ENCODE measurements at places on chromosomes 1 and 21.

DNA sequence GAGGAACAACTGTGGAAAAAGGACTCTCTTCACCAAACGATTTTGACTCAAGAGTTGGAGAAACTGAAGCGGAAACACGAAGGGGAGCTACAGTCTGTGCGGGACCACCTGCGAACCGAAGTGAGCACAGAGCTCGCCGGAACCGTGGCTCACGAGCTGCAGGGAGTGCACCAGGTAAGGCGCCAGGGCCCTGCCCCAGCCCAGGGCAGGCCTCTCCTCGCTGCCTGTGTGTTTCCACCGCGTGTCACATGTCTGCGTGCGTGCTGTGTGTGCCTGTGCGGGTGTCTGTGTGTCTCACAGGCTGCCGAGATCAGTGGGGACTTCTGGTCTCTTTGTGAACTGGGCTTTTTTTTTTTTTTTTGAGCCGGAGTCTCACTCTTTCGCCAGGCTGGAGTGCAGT, 43.0 kb downstream of the PCNT start:
- no peak for DNase-seq

DNA sequence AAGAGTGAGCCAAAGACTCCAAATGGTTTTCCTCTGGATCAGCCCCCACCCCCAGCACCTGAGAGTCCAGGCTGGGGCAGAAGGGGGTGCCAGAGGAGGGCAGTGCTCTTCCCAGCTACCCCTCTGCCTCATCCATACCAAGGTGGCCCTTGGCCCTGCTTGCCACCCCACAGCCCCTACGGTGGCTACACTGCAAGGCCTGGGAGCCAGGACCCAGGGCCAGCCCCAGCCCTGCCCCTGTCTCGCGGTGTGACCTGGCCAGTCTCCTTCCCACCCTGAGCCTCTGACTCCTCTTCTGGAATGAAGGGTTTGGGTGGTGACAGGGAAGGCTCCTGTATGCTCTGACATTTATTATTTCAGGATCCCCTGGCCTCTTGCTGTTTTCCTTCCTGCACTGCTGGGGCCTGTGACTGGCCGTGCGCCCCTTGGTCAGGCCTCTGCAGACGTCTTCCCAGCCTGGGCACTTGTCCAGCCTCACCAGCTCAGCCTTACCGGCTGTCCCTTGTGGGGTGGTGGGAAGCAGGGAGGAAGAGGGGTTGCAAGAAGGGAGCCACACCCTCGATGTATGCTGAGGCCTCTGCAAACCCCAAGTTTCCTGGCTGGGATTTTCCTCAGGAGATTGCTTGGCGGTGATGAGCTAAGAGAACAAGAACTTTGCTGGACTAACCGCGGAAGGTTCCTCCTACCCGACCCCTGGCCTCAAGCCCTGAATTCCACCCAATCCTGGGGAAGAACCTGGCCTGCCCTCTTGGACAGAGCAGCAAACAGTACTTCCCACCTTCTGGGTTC, 13.5 kb downstream of the ASAP3 start:
- peak; percentile 66 for DNase-seq

- no peak for DNase-seq
Observed at GRCh38 chr1:91872559-91873081, 13.3 kb downstream of the TGFBR3 start.

DNA sequence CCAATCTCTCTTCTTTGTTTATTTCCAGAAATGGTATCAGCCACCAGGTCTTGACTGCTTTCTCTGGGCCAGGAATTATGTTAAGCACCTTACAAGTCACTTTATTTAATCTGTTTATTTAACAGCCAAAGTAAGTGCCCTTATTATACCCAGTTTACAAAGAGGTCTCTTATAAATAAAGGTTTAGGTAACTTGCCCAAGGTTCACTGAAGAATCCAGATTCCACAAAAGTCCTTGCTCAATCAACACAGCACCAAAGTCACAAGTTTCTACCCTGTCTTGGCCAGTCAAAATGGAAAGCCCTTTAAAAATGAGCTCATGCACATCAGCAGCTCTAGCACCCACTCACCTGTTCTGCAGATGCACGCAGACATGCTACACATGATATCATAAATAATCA, 28.0 kb upstream of the ATP1A1 start:
- no peak for DNase-seq

DNA sequence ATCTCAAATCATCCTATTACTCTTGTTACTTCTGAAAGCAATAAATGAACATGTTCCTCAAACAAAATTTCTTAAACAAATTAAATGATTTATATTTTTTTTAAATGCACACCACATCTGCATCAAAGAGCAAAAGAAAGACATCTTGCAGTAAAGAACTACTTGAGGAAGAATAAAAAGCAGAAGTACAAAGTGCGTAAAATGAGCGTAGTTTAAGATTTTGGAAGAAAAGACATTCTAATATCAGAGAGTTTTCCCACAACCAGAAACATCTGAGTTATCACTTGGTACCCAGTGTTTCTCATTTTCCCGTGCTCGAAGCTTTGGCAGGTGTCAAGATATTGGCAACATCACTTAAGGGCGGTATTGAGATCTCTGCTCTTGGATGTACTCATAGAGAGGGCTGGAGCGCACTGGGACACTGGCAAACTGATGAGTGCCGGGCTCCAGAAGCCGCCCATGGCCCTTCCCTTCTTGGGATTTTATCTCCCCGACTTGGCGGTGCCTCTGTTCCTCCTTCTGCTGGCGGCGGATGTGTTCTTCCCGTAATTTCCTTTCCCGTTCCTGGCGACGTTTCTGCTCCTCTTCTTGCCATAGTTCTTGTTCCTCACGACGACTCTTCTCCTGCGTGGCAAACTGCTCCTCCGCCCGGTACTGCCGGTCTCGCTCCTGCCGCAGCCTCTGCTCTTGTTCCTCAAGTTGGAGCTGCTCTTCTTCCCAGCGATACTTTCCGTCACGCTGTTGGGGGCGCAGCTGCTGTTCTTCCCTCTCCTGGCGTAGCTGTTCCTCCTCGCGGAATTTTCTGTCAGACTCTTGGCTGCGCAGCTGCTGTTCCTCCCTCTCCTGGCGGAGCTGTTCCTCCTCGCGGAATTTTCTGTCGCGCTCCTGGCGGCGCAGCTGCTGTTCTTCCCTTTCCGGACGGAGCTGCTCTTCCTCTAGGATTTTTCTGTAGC, 7.9 kb downstream of the TCHH start:
- DNase-seq = no peak

DNA sequence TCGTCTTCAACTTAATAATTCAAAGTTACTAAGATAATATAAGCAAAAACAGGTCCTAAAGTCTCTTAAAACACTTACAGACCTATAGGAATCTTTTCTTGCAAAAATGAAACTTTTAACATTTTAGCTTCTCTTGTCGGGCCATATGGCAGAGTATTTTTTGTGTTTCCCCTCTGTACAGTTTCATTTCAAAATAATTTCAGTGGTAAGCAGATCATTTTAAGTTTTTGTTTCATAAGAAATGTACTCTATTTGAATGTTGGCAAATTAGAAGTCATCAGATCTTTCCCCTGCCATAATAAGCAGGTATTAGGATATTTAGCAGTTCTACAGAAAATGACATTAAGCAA, 37.9 kb downstream of the RGL1 start:
- no peak for DNase-seq

DNA sequence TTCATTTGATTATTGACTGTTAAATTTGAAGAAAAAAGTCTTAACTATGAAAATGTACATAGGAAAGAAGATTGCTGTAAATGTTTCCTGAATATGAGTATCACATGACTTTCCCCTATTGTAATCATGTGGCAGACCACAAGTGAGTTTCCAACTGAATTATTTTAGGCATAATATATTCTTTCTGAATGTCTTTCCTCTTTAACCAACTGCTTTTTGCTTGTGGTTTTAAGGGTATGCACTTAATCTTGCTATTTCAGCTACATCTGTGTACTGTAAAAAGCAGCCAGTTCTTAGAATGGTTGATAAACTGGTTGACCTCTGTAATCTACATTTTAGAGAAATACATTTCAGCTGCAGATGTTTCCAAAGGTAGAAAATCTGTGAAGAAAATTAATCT, 400.7 kb downstream of the NEGR1 start:
- peak; percentile 21 for DNase-seq

DNA sequence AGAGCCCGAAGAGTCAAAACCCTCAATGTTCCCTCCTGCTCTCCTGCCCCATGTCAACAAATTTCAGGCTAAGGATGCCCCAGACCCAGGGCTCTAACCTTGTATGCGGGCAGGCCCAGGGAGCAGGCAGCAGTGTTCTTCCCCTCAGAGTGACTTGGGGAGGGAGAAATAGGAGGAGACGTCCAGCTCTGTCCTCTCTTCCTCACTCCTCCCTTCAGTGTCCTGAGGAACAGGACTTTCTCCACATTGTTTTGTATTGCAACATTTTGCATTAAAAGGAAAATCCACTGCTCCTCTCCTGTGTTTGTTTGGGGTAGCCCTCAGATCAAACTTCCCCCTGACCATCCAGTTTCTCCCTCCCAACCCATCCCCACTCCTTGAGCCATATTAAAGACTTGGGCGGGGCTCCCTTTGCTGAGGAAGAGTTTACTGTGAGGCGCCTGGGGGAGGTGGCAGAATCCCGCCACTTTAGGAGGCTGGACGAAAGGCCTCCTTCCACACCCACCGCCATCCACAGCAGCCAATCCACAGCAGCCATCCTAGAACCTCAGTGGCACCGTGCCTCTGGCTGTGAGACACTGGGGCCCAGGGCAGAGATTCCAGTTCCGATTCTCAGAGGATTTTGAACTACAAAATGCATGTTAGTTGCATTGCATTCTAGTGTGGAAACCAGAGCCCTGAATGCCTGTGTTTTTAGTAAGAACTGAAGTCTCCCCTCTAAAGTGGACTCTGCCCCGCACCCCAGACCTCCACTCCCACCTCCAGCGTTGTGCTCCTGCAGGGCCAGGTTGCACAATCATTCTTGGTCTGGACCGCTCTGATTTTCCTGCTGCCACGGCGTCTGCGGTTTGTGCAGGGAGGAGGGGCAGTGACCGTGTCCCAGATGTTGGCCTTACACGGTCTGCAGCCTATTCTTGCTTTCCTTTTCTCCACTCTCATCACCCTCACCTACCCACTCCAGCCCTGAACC, 3.0 kb downstream of the OLFML3 start:
- DNase-seq = peak; percentile 90

DNA sequence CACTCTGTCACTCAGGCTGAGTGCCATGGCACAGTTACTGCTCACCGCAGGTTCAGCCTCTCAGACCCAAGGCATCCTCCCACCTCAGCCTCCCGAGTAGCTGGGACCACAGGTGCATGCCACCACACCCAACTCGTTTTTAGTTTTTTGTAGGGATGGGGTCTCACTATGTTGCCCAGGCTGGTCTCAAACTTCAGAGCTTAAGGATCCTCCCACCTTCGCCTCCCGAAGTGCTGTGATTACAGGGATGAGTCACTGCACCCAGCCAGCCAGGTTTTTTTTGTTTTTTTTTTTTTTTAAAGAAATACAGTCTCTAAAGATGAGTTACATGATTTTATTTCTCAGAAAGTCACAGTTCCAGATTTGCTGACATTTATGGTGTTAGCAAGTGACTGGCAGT, 29.0 kb downstream of the BACE2 start:
- DNase-seq = peak; percentile 13

GRCh38 chr21:41373763-41374162, 11.9 kb downstream of the MX2 start:
- no peak for DNase-seq

DNA sequence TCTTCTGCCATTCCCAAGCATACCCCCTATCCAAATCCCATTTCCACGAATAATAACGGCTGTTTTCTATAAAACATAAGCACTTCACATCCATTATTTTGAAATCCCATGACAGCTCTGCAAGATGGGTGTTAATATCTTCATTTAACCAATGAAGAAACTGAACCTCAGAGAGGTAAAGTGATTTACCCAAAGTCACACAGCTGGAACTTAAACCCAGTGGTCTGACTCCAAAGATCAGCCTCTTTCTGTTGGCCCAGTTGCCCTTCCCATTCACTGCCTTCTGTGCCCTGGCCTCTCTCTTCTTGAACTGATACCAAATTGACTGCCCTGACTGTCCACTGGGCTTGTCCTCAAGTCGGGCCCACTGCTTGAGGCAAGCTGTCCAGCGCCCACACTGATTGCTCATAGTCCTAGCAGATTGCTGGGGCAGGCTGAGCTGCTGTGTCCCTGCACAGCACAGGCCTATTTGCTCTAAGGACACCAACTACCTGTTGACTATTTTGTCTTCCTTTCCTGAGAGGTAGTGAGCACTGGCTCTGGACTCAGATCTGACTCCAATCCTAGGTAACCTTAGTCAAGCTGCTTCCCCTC, 19.3 kb downstream of the TAL1 start:
- DNase-seq = no peak

- DNase-seq = no peak
Observed at GRCh38 chr1:26168410-26169197, at the start of gene C1orf232. Gene C1orf232 (minus strand): TSS chr1:26168963. CDS start chr1:26168499, 464 bp downstream.

GRCh38 chr1:226688056-226688748, 50.9 kb downstream of the ITPKB start:
- no peak for DNase-seq

- DNase-seq = no peak
Observed at GRCh38 chr1:67801903-67802302, 31.4 kb downstream of the GNG12 start.

DNA sequence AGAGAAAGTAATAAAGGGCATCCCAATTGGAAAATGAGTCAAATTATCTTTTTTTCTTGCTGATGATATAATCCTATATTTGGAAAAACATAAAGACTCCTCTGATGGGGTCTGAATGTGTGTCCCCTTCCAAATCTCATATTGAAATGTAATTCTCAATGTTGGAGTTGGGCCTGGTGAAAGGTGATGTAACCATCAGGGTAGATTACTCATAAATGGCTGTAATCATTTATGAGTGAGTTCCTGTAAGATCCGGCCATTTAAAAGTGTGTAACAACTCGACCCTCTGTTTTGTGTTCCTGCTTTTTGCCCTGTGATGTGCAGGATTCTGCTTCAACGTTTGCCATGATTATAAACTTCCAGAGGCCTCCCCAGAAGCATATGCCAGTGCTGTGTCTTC, 44.3 kb upstream of the MAP1LC3C start:
- DNase-seq = no peak

DNA sequence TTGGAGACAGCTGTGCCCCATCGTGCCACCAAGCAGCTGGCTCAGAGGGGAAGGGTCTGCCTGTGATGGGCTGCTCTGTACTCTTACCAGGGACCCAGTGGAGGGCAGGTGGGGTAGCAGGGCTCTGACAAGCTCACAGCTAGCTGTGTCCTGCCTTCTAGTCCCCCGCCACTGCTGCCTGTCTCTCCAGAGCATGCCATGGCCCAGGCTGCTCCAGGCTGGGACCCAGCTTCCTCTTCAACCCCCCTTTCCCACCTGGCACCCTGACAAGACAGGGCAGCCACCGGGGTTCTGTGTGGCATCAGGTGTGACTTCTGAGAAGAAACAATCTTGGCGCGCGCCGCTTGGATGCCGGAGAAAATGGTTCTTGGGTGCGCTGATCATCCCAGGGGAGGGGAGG, 92.3 kb upstream of the ACTL8 start:
- DNase-seq = no peak

GRCh38 chr1:171247501-171247900, 793 bp upstream of the FMO1 start:
- DNase-seq = peak; percentile 70

Data from fibroblast of skin of scalp (primary cell).